ENCODE measurements at places on chromosomes 3 and 15.

DNA sequence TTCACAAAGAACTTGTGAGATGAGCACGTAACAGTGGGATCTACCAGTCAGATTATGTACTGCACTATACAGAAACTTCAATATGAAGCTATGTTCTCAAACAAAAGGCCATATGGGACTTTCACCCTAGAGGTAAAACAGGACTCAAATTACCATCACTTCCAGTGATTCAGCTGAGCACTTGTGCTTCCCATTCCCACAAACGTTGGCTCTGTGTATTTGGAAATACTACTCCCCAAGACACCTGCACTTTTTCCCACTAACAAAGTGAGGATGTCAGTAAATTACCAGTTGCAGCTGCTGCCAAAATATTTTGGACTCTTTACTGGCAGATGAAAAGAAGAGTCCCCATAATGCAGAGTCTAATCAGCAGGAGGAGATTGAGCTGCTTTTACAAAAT lies 1570.1 kb downstream of the SI start:
- DNase-seq, result no peak

DNA sequence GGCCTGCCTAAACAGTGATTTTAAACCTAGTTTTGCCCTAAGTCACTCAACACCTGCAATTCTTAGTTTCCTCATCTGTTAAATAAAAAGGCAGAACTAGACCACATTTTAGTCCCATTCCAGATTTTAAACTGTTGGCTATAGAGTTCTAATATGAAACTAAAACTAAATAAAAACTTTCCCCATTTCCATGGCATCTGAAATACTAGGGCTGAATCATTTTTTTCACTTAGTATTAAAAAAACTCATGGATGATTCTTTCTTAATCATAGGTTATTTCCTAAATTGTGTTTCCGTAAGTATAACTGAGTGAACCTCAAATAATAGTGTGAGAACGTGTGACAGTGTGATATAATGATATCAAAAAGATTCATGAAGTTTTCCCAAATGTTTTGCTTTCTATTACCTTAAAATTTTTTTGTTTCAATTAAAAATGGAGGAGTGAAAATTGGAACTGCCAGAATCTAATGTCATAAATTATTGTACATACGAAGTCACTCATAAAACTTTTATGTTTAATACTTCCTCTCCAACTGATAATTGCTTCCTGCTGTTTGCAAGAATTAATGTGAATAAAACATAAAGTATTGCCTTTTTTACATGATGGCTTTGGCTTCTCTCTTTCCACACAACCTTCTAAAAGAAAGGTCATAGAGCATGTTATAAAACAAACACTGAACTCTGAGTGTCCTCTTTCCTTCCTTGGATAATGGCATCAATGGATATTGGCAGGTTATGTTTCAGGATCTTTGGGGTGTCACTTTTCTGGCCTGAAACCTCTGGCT lies 315.1 kb upstream of the MME start:
- no peak for DNase-seq

DNA sequence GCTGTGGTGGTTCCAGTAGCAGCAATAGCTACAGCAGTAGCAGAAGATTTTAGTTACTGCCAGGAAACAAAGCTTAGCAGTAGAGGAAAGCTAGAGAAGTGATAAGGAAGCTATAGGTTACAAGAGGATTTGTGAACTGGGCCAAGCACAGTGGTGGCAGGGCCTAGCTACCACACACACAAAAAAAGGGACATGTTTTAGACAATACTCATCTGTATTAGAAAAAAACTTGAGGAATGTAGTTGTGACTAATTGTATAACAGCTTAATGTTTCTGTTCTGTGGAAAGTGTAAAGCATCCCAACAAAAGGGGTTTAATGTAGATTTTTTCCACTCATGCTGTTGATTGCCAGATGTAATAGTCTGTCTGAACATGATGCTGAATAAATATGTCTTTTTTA lies 29.9 kb upstream of the PFN2 start:
- DNase-seq, result no peak

DNA sequence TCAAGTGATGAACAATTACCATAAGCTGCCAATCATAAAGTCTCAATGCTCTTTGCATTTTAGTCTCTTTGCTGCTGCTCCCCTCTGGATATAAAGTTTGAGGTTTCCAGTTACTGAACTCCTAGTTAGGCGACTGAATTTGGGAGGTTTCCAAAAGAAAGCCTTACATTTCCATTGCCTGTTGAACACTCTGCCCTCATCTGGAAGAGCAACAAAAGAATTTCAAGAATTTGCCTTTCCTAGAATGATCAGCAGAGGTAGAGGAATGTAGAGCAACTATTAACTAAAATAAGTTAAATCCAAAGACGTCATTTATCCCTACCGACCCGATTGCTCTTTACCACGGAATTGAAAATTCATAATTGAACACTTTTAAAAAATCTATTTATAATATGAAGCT lies 53.4 kb upstream of the PRICKLE2 start:
- DNase-seq, result no peak

DNA sequence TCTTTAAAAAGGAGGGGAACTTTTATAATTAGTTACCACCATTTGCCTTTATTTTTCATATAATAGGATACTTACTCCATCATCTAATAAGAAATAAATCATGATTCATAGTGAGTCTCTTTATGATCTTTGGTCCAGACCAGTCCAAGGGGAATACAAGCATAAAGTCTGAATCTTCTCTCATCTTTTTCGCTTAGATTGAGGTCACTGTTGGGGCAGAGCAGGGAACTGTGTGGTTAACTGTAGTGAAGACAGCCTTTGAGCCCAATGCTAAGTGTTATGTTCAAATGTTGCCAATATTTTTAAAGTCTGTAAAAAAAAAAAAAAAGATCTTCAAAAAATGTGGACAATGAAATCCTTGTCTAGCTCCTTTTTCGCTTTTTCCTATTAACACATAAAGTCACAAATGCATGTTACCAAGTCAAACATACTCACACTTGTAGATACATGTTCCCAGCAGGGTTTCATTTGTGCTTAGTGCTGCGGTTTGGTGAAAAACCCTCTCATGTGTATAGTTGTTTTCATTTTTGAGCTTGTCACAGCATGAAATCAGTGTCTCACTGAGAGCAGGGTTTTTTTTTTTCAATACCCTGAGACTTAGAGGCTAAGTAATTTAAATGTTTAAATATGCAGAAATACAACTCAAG lies 72.1 kb downstream of the EPHA3 start:
- no peak for DNase-seq
